Urinary bladder (tissue), 4 donors: ENCODE measurements at places on chromosomes 7 and 10. TPM values are rescaled to one million over a fixed set of nuclear protein-coding genes. Genes with fewer than 3 reads are reported as not detected.

CNPY1 gene
- 0.32 TPM for total RNA-seq

UBTD1 gene
- total RNA-seq, result 3.5 TPM

IDI2 gene
- not detected for total RNA-seq

KLF14 gene
- 0.32 TPM for total RNA-seq

COL26A1 gene
- total RNA-seq, result 2.9 TPM

OR2A42 gene
- total RNA-seq, result 0.42 TPM

POM121 gene
- total RNA-seq, result 7.2 TPM

RBP3 gene
- total RNA-seq, result not detected

GRM3 gene
- 0.21 TPM for total RNA-seq

EVX1 gene
- total RNA-seq, result 1.1 TPM

ELFN1 gene
- 2.5 TPM for total RNA-seq

HGF gene
- 42.7 TPM for total RNA-seq

PRKG1 gene
- total RNA-seq, result 126 TPM

SPDYE16 gene
- total RNA-seq, result not detected

ZCWPW1 gene
- 4.2 TPM for total RNA-seq

GBX1 gene
- total RNA-seq, result not detected

OGDHL gene
- 0.79 TPM for total RNA-seq

CISD1 gene
- 22.9 TPM for total RNA-seq

PSTK gene
- 5.0 TPM for total RNA-seq
